ENCODE measurements at places on chromosomes 5 and 9.

DNA sequence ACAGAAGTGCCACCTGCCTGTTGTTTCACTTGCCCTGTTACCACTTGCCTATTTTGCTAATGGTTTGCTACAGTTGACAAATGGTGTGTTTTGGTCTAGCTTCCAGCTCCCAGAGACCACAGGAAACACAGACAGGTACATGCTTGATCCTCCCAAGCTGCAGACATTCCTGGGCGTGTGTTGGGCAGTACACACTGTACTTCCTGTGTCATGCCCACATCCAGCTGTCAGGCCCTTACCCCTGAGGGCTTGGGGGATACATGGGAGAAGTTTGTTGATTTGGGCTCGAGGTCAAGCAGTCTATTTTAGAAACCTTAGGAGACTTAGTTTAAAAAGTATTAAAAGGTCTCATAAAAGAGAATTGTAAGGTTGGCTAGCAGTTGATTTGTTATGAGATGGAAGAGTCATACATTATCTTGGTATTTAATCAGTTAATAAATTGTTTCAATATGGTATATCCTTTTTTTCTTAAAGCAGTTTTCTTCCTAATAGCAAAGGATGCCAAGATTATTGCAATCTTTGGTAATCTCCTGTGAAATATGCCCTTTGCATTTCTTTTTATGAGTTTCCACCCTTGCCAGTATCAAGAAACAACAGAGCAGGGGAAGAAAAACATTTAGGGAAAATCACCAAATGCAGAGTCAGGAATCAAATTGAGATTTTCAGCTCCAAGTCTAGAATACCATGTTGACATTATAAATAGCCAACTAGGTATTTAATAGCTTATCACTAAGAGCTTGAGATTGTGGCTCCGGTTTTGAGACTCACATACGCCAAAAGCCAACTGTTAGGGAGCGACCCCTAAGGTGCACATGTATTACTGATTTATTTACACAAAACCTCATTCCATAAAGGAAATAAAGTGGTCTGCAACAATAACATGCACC, 52.3 kb upstream of the CD180 start:
- no peak for DNase-seq

DNA sequence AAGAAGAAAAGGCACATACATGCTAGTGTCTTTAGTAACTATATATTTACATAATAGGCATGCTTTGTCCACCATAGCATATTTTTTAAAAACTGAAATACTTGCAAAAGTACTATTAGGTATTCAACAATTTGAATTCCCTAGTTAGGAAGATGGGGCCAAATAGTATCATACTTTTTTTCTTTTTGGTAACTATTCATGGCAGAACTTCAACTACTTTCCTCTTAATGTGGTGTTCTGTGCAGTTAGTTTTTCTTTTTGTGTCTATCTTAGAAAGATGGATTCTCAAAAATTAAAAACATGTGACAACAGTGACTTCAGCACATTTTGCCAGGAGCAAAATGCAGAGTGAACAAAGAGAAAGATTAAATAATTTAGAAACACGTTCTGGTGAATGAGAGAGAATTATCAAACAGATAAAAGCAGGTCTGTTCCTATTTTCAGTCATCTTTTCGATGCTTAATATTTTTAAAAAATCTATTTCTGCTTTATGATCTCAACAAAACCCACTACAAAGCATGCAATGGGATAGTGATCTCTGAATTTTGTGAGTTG, 341.1 kb downstream of the ARL15 start:
- no peak for DNase-seq

- DNase-seq, result no peak
Observed at GRCh38 chr5:127863161-127863560, 160.0 kb downstream of the CCDC192 start.

DNA sequence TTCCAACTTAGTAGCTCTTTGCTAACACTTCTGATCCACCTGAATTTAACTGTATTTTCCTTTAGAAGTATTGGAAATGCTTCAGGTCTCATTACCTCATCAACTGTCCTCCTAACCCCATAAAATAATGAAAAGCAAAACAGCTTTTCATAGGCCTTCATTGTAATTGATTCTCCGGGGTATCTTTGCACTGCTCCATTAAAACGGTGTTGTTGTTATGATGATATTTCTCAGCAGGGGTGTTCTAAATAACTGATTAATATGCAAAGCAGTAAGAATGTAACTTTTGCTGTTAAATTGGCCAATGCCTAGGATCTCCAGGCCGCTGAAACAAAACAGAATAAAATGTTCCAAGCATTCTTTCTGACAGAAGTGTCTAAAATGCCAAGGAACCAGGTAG, 1983.2 kb downstream of the EFNA5 start:
- DNase-seq, result no peak

GRCh38 chr5:172553903-172554302, 87.2 kb upstream of the NEURL1B start:
- no peak for DNase-seq

DNA sequence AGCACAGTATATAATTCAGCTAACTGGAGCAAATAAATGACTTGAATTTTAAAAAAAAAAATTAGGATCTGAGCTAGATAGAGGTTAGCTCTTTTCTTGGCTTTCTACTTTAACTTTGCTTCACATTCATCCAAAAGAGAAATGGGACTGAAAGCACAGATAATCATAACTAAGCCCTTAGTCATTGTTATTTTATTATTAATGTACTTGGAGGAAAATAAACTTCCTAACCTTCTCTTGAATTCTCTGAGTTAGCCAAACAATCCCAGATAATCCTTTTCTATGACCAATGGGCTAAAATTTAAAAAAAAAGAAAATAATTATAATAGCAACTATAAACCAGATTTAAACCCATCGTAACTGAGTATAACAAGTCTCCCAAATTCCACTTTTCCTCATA, 57.6 kb upstream of the RASA1 start:
- no peak for DNase-seq

GRCh38 chr9:125608489-125609224, 98.4 kb downstream of the MAPKAP1 start:
- DNase-seq, result no peak

DNA sequence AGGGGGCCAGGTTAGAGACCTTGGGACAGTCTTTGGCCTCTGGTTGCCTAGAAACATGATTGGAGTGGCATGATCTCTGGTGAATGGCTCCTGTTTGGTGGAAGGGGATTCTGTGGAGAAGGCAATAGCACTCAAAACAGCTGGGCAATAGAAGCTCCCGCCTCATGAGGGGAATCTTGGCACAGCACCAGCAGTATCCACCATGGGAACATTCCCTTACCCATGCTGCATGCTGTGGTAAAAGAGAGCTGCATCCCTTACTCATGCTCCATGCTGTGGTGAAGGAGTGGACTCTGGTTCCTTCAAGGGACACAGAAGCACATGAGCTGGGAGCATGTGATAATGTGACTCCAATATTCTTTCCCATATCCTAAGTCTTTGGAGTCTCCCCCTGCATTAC, 160.6 kb downstream of the PJA2 start:
- DNase-seq, result no peak

DNA sequence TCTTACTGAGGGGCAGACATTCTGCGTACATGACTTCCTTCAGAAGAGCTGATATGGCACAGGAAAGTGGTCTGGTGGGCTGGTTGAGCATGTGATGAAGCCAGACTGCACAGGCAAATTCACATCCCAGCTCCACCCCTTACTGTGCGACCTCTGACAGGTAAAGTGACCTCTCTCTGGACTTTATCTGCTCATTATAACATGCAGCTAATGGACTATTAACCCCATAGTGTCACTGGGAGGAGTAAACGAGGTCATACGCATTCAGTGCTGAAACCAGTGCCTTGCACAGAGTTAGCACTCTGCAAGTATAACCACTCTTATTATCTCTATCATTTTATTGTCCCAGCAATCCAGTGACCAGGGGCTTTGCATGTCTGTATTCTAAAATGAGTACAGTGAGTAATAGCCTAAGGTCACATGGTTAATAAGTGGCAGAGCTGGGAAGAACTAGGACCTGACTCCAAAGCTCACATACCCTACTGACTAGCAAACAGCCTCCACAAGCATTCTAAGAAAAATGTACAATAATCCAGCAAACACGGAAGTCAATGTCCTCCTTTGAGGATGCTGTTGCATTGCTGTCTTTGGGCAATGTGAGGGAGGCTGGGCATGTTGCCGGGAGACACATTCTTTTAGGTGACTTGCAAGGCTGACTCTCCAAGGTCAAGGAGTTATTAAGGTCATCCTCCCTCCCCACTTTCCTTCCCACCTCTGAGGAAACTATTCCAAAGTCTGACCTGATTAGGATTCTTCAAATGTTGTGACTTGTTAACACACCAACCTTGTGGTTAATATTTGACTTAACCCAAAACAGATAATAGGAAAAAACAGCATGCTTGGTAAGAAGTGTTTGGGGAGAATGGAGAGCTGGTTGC, 19.0 kb downstream of the GLRX start:
- no peak for DNase-seq

- no peak for DNase-seq
Observed at GRCh38 chr9:120579139-120580050, 572 bp downstream of the CDK5RAP2 start.

- no peak for DNase-seq
Observed at GRCh38 chr9:37121881-37122280, 1.5 kb downstream of the ZCCHC7 start.

DNA sequence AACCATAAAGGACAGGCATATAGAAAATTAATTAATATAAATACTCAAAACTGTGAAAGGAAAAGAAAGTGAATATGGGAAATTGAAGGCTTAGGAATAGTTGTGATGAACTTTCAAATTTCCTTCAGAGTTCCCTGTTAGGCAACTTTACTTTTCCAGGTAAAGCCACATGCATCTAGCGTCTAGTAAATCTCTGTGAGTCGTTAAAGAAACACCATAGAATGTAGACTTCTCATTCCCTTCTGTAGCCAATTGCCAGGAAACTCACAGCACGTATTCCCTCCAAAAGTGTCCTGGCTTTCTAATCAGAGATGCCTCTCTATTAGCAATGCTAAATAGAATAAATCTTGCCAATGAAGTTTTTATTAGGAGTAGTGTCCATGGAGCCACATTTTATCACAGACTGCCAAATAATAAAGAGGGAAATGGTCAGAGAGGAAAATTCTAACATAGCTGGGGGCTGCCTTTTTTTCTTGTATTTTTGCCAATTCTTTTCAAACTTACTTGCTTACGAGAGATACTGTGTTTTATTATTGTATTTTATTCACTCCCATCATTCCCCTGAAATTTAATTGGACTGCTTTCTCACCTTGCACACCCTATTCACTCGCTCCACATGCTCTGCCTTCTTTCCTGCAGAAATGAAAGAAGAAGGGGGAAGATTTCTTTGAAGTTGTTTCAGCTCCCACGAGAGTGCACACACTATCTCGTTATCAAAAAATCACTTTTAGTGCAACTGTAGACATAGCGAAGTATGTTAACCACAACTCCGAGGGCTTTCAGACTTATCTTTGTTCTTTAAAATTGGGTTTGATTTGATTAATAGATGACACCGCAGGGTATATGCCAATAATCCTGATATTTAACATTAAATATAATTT, 439.0 kb downstream of the CSNK1G3 start:
- DNase-seq, result no peak

DNA sequence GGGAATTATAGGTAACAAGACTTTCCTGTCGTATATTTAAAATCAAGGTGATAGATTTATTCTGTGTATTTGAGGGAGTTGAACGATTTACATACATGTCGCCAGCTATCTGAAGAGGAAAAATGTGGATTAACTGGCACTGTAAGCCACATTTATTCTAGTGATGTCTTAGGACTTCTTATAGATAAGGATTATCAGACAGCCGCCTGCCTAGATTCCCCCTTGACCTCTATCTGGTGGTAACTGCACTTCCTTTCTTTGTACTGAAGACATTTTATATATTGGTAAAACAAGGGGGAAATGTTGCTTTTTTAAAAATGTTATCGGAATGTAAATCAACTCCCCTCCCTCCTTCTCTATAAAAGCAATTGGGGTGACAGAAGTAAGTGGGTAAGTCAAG, 39.3 kb upstream of the F2RL2 start:
- DNase-seq, result no peak

DNA sequence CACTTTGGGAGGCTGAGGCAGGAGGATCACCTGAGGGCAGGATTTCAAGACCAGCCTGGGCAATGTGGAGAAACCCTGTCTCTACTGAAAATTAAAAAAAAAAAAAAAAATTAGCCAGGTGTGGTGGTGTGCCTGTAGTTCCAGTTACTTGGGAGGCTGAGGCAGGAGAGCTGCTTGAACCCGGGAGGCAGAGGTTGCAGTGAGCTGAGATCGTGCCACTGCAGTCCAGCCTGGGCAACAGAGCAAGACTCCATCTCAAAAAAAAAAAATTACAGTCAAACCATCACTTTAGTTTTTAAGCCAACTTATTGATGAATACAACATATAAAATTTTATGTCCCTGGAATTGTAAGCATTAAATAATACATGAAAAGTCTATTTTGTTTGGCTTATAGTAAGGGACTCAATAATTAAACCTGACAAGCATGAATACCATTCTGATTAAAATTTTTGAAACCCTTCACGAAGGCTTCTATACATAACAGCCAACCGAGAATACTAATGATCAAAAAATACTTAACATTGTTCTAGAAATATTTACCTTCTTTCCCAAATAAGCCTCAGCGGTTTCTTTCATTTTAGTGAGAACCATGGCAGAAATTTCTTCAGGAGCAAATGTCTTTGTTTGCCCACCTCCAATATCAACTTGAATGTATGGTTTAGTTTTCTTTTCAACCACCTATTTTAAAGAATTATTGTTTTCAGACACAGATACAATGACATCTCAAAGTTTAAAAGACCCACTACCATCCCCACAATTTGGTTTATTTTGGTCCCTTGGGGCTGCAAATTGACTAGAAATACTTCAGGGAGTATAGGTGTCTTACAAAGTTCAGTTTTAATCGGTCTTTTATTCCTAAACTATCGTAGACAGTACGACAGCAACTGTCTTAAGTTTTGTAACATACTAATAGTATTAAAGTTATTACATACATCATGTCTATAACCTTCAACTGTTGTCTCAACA, 1.2 kb downstream of the HSPA5 start:
- no peak for DNase-seq

GRCh38 chr5:171152382-171152781, 156.7 kb upstream of the TLX3 start:
- DNase-seq, result no peak

DNA sequence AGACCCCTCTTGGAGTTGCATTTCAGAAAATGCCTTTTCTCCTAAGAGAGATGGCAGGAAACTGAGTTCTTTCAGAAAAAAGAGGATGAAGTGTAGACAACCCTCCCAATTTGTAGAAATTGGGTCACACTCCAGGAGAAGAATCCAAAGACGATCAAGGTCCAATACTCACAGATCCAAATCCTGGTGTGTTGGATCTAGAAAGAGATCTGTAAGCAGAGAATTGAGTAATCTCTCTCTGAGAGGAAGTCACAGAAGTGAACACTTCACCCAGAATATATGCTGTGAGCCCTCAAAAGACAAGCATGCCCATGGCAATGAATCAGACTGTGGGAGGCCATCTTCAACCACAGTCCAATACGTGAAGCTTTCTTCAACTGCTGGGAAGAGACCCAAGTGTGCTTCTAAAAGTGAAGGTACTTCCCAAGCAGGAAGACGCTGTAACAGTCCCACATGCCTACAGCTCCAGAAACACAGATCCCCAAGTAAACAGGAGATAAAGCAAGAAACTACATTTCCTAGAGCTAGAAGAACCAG, 182.7 kb downstream of the SMC2 start:
- no peak for DNase-seq

GRCh38 chr5:94499806-94500205, 118.6 kb downstream of the KIAA0825 start:
- DNase-seq, result no peak

Data from effector memory CD8-positive, alpha-beta T cell (primary cell).